ENCODE measurements at places on chromosomes 11 and 22.

DNA sequence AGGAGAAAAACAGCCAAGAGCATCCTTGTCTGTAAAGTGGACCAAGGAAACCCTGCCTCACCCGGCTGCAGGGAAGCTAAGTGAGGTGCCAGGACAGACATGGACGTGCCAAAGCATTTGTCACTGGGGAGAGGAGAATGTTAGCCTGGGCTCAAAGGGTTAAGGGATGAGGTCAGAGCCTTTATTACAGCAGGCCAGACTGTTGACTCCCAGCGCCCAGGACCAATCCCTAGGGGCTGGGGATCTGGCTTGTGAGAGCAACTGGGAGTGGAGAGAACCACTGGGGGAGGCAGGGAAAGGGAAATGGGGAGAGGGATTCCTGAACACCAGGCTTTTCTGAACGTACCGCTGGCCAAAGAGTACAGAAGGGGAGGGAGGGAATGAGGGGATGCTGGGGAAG is 2.6 kb downstream of the CHRM1 start:
- DNase-seq = no peak

DNA sequence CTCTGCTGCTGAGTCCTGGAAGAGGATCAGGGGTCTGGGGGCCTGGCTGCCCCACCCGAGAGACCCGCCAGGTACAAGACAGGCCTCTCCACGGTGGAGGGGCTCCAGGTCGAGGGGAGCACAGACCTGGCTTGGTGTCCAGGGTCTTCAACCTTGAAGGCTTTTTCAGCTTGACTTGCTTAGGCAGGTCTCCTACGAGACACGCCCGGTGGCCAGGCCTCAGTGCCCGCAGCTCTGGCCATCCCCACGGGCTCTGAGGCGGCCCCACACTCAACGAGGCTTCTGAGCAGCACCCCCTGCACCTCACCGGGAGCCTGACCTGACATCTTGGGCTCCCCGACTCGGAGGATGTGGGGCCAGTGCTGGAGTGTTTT is 6.6 kb upstream of the PLXNB2 start:
- DNase-seq = no peak

- no peak for DNase-seq
These were observed 30.0 kb upstream of the SMCO4 start for GRCh38 chr11:93573184-93573583.

- no peak for DNase-seq
These were observed 13.3 kb downstream of the CLDN5 start for GRCh38 chr22:19510919-19511341.

DNA sequence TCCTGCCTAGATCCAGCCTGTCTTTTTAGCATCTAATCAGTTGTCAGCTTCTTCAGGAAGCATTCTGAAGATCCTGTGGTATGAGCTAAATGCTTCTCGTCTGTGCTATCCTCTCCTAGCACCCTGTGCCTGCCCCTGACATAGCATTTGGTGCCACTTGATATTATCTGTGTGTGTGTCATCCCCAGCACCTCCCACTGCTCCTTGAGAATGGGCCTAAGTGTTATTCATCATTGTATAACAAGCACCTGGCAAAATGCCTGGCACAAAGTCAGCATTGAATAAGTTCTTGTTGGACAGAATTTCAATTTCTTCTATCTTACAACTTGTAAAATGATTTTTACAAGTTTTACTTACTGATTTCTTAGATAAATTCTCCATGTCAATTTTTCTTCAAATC is 28.1 kb upstream of the OLFML1 start:
- peak; percentile 48 for DNase-seq

Measured in GM04504 (cell line).